Natural killer cell treated with Interleukin-12 subunit alpha and Interleukin-12 subunit beta and Interleukin-15 and Interleukin-18, amount 100 ng/mL, for 72 hours (primary cell): ENCODE measurements at places on chromosomes 2 and 18. TPM values are rescaled to one million over a fixed set of nuclear protein-coding genes. Genes with fewer than 3 reads are reported as not detected.

- DNase-seq: no peak
These were observed 742.3 kb upstream of the CELF4 start for GRCh38 chr18:38307914-38308313.

Gene PDE1A
- not detected for total RNA-seq

Gene ABHD1
- 0.25 TPM for total RNA-seq

GRCh38 chr2:112582314-112582746, 2.1 kb upstream of the CHCHD5 start:
- DNase-seq: no peak

GRCh38 chr2:170971071-170971470, 42.0 kb downstream of the GORASP2 start:
- DNase-seq: no peak

- DNase-seq: no peak
These were observed 76.6 kb downstream of the GALNT1 start for GRCh38 chr18:35658112-35658511.

DNA sequence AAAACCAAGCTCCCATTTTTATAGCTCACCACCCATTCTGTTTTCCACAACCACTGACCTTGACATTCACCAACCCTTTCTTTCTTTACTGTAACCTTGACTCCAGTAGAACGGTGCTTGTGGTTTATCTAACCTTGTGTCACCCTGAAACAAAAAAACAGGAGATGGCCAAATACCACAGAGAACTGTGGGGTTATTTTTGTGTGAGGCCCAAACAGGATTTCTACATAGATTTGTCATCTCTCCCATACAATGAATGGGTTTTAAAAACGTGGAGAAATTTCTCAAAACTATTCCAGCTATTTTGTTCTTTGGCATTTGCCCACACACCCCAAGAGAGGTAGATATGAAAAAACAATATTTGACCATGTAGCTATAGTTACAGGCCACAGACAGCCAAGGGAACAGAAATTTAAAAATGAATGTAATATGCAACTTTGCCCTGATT, 231.3 kb upstream of the TANK start:
- DNase-seq: no peak

Gene NEB
- 2.3 TPM for total RNA-seq

DNA sequence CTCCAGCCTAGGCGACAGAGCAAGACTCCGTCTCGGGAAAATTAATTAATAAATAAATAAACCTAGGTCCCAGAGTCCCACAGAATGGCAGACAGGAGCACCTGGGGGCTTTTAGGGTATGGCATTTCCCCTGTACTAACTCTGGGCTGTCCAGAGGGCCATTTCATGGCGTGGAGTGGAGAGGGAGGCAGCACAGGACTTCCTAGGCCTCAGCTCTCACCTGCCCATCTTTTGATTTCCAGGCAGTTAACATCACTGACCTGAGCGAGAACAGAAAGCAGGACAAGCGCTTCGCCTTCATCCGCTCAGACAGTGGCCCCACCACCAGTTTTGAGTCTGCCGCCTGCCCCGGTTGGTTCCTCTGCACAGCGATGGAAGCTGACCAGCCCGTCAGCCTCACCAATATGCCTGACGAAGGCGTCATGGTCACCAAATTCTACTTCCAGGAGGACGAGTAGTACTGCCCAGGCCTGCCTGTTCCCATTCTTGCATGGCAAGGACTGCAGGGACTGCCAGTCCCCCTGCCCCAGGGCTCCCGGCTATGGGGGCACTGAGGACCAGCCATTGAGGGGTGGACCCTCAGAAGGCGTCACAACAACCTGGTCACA, 5.1 kb downstream of the IL1RN start:
- DNase-seq: no peak

DNA sequence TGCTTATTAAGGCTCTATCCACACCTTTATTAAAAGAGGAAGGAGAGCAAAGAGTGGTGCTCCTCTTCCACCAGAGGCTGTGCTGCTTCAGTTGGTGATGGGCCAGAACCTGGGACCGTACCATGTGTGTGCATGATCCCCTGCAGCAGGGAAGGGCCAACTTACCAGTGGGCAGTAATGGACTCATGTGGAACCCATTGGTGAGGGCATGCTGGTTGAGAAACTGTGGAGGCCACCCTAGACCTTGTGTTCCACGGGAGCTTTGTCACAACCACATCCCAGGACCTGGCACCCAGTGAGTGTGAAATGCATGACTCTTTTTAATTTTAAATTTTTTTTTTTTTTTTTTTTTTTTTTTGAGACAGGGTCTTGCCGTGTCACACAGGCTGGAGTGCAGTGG, 5.4 kb downstream of the UBE2F start:
- DNase-seq: no peak

GRCh38 chr18:9401176-9401575, 66.6 kb downstream of the TWSG1 start:
- DNase-seq: no peak

DNA sequence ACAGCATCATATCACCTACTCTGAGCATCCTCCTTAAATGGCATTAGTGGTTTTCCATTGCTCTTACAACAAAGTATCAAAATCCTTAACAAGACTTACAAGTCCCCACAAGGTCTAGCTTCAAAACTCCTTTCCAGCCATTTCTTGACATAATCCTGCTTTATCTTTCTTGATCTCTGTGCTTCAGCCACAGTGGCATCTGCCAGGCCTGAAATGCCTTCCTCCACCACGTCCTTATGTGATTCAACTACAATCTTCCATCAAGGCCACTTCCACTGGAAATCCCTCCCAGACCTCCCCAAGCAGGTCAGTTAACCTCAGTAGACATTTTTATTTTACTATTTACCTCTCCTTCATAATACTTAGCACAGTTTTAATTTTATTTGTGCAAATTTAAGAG, 83.8 kb upstream of the CCDC150 start:
- DNase-seq: no peak
